Fibroblast of gingiva (primary cell): ENCODE measurements at places on chromosomes 2 and 18.

DNA sequence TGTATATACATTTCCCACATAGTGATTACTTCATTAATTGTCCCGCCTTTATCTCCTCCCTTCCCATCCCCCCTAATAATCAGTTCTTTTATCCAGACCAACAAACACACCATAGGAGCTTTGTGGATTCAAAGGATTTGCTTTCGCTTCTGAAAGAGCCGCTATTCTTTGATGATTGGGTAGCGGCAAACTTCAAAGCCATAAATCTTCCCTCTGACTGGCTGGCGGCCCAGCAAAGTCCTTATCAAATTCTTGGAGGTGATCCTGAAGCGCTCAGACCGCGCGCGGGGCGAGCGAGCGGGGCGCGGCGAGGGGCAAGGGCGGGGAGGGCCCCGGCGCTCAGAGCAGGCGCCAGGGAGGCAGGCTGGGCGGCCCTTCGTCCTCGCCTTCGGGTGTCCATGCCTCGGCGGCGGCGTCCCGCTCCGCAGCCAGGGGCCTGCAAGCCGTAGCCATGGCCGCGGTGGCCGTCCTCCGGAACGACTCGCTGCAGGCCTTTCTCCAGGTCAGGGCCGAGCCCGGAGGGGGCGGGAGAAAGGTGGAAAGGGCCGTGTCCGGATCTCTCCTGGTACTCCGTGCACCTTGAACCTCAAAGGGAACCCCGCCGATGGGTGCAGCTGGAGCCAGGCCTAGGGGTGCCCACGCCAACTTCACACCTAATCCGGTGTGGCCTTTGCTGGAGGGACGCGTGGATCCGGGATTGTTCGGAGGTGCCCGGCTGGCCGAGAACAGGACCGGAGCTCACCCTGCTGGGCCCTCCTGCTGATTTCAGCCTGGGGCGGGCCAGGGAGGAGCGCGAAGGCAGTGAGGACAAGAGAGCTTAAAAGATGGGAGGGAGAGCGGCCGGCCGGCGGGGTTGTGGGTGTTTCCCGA is at the start of gene SP5:
TSS of gene SP5 (plus strand) at position 276 of the 870 bp plus-strand sequence. CDS start at position 452, 176 bp downstream.
- DNase-seq, result peak; percentile 18

- DNase-seq, result no peak
Measured at GRCh38 chr18:79556829-79557585, 122.6 kb upstream of the CTDP1 start.

GRCh38 chr2:96694816-96695455 is 44.9 kb downstream of the LMAN2L start:
- no peak for DNase-seq

DNA sequence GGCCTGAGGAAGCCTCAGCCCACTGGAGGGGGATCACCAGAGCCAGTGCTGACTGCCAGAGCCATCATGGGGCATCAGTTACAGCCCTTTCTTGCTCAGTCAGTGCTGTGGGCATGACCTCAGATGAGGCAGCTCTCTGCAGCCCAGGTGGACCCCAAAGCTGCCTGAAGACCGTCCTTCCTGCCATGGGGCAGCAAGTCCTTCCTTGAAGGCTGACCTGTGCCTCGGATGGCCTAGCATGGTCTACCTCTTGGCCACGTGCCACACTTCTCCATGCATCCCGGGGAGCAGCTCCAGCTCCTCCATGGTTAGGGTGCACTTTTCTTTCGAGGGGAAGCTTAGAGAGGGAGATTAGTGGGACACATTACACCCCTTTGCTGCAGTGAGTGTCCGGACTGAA is 233.4 kb downstream of the VAPA start:
- DNase-seq, result no peak

GRCh38 chr2:235583144-235583543 is 89.3 kb downstream of the AGAP1 start:
- DNase-seq, result no peak

- no peak for DNase-seq
Measured at GRCh38 chr2:95530734-95531133, 46.2 kb upstream of the TRIM43B start.

- DNase-seq, result no peak
Measured at GRCh38 chr2:46512185-46512584, 32.8 kb downstream of the TMEM247 start.

- DNase-seq, result peak; percentile 32
Measured at GRCh38 chr2:189249171-189249570, 69.6 kb upstream of the COL5A2 start.

GRCh38 chr18:62588217-62588616 is 65.4 kb downstream of the ZCCHC2 start:
- DNase-seq, result no peak

- no peak for DNase-seq
Measured at GRCh38 chr18:76064998-76065397, 430.0 kb downstream of the ZNF516 start.

DNA sequence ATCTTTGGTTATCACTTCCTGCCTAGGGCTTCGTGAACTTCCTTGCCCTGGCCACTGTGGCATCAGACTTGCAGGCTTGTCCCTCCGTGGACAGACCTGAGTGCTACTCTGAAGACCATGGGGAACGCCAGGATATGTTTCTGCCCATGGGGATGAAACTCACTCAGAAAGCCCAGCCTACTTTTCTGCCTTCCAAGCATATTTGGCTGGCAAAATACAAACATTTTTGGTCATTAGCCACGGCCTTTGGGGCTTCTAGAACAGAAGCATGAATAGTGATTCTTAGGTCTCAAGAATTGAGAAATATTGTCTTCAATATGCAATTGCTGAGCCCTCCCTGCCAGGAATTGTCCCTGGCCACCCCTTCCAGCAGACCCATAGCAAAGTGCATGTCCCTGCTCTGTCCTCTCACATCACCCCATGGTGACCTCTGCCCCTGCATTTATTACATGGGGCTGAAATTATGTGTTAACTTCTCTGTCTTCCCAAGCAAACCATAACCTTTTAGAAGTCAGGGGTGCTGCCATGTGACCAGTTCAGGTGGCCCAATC is 152.4 kb downstream of the OSR1 start:
- DNase-seq, result peak; percentile 70

GRCh38 chr2:223937535-223937934 is 7.6 kb downstream of the WDFY1 start:
- no peak for DNase-seq

- no peak for DNase-seq
Measured at GRCh38 chr2:98233941-98234340, 112.3 kb upstream of the CNGA3 start.

- DNase-seq, result no peak
Measured at GRCh38 chr2:240196716-240197461, 56.4 kb upstream of the OTOS start.

- DNase-seq, result no peak
Measured at GRCh38 chr18:23552505-23552904, 33.8 kb downstream of the NPC1 start.

GRCh38 chr2:184346338-184346862 is 251.9 kb upstream of the ZNF804A start:
- DNase-seq, result no peak

- DNase-seq, result no peak
Measured at GRCh38 chr18:75698861-75699260, 271.4 kb upstream of the SMIM21 start.

DNA sequence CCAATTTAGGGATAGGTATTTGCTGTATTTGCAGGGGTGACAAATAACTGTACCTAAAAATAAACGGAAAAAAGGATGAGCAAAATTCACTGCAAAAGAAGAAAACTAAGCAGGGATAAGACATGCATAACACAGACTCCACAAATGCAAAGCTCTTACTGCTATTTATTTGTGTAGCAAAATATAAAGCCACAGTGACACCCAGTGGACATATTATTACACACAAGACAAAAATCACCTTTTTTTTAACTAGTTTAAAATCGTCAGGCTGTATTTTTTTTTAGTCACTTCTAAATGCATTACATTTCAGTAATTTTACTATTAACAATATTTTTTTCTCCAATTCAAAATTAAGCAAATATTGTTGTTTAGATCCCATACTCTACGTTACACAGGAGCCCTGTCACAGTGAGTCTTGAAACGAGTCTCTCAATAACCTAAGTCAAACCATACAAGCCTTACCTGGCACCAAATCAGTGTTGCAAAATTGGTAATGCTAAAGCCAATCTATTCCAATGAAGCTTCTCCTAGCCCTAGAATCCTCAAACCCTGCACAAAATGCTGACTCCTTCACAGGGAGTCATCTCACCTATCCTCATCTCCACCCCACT is 23.7 kb downstream of the METTL4 start:
- peak; percentile 48 for DNase-seq

DNA sequence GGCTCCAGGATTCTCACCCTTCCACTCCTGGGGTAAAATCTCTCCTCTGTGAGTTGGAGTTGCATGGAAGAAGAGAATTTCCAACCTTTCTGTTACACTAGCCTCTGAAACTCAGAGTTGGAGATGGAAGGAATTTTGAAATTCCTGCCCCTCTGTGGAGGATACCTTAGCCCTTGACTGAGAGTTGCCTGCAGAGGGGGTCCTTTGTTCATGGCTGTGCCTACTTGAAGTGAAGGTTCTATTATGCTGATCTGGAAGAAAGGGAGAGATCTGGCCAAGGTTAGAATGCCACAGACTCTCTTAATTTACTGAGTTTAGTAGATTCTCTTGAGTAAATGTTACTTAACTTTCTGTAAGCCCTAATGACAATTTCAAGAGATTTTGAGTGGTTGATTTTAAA is 626.6 kb upstream of the GYPC start:
- DNase-seq, result no peak

DNA sequence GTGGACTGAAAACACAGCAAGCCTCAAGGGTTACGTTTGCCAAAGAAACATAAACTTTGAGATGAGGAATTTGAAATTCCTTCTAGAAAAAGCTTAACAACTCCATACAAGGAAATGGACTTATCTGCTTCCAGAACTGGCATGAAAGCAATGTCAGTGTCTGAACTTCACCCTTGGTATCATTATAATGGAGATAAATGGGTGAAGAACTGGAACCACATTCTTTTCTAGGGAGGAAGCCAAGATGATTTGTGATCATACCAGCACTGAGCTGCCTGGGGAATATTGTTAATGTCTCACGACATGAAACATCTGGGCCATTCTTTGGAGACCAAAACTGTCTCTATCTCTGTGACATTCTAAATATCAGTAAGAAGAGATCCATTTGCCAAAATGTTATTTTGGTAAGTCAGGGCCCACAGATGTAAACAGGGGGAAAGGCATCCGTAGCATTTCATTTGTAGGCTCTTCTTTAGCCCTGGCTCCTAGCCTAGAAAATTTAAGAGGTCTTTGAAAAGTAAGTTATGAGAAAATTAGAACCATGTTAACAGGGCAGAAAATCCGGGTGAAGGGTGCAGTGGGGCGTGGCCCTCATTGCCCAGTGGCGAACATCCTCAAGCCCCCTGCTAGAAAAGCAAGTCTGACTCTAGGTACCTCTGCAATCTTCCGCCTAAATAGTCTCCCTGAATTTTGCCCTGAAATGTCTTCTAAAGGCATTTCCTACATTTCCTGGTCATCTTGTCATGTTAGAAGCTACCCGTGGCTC is 295.3 kb upstream of the EPAS1 start:
- no peak for DNase-seq

DNA sequence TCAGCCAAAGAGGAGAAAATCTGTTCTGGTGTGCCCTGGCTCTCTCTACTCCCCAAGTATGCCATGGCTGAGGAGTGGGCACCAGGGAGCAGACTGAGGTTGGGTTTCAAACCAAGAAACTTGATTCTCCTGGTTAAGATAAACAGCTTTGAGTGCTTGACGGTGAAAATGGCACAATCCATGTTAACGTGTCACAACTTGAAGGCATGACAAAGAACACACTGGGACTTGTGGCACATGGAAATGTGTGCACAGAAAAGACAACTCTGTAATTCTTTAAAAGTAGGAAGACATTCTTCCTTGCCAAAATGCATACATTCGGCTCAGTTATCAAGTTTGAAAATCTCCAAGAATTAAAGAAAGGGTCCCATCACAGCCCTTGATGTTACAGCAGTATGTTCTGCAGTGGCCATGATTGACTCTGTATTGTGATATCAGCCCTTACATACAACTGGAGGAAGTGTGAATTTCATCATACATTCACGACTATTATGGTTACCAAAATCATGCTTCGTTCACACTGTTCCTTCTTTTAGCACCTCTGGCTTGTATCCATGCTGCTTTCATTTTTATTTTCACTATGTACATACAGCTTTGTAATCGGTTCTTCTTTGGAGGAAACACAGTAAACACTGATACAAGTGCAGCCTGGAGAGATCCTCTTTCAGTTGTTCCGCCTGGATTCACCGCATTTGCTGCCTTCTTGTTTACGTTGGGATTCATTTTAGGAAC is 15.6 kb upstream of the ACTG2 start:
- peak; percentile 9 for DNase-seq

DNA sequence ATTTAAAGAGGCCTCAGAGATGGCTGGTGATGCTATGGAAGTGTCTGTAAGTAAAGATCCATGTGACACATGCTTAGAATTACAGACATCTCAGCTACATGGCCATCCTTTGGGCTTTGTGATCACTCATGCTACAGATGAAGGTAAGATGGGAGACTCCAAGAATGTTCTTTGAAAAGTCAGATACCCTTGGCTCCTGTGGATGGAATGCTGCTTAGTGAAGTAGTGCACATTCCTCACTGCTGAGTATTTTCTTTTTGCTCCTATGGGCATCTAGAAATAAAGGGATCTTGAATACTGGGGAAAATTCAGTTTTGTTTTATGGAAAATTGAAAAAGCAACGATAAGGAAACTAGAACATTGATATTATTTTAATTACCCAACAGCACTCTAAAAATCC is 55.2 kb upstream of the REV1 start:
- DNase-seq, result no peak

DNA sequence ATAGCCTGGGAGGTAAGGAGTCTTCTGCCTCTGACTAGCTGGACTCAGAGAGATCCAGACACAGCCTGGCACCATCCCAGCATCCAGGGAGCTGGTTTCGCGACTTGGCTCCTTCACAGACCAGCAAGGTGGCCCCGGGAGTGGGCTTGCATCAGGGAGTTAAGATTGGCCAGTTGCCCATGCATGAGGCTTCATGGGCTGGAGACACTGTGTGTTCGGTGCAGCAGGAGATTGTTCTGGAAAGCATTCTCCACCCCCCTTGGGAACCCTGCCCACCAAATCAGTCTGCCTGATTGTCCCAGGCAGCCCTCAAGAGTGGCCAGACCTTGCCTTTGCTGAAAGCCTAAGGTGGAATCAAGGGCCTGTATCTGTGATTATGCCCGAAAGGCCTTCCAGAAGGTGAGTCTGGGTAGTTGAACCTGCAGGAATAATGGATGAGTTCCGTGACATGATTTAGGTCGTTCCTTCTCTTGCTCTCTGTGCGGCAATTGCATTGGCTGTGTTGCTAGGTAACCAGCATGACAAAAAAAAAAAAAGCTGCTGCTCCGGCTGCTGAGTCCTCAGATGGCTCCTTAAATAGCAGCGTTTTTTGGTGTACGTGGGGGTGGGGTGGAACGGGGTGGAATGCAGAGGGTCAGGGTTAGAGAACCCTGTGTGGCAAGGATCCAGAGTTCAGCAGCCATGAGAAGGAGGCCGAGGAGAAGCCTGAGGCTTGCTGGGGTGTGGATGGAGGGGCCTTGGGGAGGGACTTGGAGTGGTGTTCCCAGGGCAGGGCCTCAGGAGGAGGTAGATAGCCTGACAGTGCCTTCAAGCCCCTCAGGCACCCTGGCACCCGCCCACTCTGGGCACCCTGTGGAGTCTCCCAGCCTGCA is 93.0 kb upstream of the MCFD2 start:
- DNase-seq, result peak; percentile 34

DNA sequence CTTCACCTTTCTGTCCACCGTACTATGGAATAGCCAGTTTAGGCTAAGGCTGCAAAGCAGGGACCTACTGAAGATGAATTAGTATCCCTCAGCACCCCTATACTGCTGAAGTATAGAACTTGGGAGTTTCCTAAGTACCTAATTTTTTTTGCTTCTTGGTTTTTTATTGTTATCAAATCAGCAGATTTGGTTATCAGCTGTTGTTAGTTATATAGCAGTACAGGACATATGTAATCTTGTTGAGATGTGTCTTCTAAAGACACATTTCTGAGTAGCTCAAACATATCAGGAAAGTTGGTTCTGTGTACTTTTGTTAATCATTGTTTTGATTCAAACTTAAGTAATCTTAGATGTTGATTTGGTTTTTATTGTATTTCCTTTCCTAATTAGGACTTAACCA is 5.2 kb downstream of the MYL12A start:
- DNase-seq, result no peak
